ENCODE measurements at places on chromosomes 7 and 10.

DNA sequence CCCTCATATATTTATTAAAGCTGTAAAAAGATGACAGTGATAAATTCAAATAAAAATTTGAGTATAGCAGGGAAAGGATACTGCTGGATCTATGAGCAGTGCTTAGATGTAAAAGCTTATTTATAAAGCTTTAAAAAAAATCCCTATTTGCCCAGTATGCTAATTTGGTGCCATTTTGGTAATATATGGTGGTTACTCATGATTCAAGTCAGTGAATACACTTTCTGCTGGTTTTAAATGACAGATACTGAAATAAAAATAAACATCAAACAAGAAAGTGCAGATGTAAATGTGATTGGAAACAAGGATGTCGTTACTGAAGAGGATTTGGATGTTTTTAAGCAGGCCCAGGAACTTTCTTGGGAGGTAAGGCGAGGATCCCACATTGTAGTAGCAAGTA lies 134.4 kb upstream of the SAMD8 start:
- no peak for DNase-seq

- no peak for DNase-seq
Measured at GRCh38 chr10:43998021-43998809, 349.5 kb upstream of the ZNF32 start.

GRCh38 chr10:126935263-126935946 lies 30.2 kb downstream of the DOCK1 start:
- DNase-seq = no peak

GRCh38 chr7:151700586-151701165 lies 176.2 kb downstream of the PRKAG2 start:
- no peak for DNase-seq

DNA sequence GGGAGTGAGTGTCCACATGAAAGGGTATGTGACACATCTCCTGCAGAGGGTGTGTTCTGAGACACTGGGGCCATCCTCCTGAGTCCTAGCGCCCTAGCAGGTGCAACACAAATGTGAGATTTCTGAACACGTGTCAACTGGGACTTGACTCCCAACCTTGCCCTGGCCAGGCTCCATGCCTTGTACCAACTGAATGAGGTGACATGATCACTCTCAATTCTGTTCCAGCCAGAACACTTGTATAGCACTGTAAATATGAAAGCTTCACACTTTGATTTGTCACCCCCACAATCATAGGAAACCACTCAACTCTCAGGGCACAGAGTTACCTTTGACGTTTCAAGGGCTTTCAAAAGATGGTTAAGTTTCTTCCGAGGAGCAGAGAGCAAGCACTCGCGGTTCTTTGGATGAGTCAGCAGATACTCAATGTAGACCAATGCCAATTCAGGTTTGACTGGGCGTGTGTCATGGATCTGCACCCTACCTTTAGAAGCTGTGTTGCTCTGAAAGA lies 48.6 kb downstream of the NCAPG2 start:
- DNase-seq = no peak

GRCh38 chr7:27617651-27618381 lies 44.9 kb downstream of the HIBADH start:
- no peak for DNase-seq

- no peak for DNase-seq
Measured at GRCh38 chr7:138245216-138245615, 169.0 kb downstream of the AKR1D1 start.

DNA sequence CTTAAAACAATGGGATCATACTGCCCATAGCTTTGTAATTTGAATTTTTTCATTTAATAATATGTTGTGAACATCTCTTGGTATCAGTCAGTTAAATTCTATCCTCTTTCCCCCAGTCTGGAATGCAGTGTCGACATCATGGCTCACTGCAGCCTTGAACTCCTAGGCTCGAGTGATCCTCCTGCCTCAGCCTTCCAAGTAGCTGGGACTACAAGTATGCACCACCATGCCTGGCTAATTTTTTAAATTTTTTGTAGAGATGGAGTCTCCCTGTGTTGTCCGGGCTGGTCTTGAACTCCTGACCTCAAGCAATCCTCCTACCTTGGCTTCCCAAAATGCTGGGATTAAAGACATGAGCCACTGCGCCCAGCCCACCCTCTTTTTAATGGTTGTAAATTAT lies 34.6 kb downstream of the MPLKIP start:
- no peak for DNase-seq

- no peak for DNase-seq
Measured at GRCh38 chr10:59885430-59886134, 20.8 kb downstream of the CCDC6 start.

DNA sequence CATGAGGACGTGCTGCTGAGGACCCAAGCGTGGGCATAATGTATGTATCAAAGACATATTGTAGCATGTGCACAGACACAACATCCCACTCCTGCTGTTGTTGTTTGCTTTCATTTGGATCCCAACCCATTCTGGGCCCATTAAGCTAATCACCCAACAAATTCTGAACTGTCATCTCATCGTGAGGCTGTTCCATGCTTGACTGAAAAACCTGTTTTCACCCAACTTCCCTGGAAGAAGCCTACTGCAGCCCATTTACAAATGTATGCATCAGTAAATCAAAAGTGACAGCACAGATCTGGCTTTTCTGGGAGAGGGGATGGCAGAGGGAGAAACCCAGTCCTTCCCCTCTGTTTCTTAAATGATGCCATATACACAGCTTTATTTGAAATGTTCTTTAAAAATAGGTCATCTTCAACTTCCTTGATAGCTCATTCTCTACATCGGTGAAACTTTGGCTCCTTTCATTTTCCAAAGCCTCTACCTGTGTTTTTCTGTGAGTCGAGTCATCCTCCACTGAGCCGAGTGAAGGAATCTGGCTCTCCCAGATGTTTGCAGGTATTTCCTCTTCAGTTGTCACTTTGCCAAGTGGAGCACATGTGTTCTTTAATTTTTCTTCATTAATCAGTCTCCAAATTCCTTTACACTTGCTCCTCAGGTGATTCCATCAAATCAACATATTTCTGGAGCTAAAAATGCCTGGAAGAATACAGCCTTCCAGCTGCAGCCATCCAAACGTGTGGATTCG lies 151.8 kb downstream of the CHN2 start:
- no peak for DNase-seq

DNA sequence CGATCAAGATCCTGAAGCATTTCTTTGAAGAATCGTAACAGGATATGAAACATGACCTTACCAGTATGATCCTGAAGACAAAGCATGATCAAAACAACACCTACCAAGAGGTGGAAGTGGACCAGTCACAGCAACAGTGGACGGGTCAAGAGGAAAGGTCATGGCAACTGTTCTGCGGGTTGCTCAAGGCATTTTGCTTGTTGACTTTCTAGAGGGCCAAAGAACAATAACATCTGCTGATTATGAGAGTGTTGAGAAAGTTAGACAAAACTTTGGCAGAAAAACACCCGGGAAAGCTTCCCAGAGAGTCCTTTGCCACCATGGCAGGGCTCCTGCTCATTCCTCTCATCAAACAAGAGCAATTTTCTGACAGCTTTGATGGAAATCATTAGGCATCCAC lies 65.6 kb upstream of the LRRC18 start:
- DNase-seq = no peak

DNA sequence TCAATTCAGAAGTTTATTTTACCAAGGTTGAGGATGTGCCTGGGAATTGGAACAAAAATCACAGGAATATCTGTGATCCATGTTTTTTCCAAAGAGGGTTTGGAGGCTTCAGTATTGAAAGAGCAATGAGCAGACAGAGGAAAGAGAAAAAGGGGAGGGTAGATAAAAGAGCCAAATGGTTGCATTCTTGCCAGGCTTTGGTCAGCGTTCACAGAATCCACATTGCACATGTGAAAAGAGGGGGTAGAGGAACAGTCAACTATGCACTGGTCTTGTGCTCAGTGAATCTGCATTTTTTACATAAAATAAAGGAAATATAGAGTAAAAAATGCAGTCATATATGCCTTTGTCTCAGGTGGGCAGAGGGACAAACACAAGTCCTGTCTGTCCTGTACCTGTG lies 20.6 kb upstream of the ERCC6 start:
- no peak for DNase-seq

- no peak for DNase-seq
Measured at GRCh38 chr10:51897560-51897959, 198.2 kb upstream of the CSTF2T start.

GRCh38 chr7:83065714-83066113 lies 97.0 kb downstream of the PCLO start:
- no peak for DNase-seq

GRCh38 chr10:91460681-91461080 lies 50.5 kb downstream of the HECTD2 start:
- DNase-seq = no peak

DNA sequence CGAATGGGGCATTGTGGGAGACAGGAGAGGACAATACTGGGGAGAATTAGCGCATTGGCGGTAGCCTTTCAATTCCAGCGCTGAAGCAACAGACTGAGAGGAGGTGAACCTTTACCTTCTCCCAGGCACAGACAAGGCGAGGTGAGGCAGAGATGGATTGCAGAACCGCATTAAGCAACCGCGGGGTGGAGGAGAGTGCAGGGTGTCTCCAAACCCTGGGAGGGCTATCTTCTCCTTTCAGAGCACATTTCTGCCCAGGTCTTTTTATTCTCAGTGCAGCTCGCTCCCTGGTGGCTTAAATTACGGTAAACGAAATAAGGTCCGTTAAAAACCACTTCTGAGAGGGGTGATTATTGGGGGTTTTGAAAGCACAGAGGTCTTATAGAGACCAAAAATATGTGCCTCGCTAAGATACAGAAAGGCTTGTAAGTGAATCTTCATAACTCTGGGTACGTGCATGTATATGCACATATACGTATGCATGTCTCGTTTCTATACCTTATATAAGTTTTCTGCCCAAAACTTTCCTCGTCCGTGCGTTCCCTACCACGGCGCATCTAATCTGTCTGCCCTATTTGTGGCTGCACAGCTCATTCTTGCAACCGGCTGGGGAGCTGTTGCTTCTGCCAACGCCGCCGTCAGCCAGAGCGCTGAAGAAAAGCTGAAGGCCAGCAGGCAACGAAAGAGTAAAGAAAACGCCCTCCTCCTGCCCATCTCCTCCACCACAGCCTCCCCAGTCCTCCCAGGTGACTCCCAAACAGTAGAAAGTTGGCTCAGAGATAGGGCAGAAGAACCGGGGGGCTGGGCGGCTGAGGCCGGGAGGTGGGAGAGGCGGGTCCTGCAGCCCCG lies 895 bp upstream of the ZNF804B start:
- no peak for DNase-seq

DNA sequence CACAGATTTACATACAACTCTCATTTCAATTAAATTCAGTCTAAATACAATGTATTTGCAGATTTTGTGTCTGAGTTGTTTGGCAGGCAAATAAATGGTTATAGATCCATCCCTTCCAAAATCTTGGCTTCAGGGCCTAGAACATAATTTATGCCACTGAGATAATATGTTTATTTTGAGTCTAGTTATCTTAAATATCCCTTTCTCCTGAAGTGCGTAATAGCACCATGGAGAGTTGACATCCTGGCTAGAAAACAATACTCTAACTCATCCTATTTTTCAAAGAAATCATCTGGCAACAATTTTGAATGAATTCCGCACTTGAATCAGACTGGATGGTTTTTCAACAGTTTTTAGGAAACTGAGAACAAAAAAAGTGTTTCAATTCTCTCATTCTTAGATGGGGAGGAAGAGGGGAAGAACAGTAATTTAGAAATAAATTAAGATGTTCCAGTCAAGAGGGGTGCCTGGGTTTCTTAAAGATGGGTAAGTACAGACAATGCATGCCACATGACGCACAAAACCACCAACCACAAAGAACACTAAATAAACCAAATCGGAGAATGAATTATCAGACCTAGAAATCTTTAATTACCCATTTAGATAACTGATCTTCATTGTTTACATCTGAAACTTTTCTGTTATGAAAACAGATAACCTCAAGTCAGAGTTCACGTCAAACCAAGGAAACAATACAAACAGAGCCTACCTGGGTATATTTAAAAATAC lies 228.7 kb upstream of the PTN start:
- DNase-seq = no peak

- no peak for DNase-seq
Measured at GRCh38 chr7:56115852-56116538, at the start of gene NUPR2. TSS of gene NUPR2 (minus strand) at chr7:56116417. CDS start at chr7:56116314, 103 bp downstream.

DNA sequence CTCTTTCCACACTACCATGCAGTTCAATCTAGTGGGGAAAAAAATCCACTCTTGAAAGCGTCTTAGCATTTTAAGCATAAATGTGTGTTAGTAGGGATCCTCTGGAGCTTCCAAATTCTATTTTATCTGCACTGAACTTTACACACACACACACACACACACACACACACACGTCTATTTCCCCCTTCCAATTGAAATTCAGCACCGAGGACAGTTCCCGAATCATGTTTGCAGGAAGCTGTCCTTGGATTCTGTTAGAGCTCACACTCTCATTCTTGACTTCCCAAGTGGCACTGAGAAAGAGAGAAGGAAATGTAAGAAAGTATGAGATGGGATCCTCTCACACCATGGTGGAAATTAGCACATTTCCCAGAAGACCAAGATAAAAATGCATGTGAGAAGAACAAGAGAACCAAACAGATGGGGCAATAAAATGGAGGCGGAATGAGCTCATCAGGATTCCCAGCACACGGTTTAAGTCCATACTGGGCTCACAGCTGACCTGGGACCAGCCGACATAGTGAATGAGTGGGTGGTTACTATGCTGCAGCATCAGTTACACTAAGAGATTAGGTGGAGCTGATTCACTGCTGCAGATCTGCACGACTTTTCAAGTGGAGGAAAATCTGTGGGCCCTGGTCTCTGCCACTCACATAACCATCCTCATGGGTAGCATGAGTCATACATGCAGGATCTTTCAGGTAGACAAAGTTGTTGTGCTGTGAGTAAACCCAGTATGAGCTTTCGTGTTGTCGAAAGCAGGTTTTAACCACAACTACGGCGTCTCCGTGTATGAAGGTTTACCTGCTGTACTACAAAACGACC lies 3.3 kb upstream of the NPTX2 start:
- DNase-seq = no peak

DNA sequence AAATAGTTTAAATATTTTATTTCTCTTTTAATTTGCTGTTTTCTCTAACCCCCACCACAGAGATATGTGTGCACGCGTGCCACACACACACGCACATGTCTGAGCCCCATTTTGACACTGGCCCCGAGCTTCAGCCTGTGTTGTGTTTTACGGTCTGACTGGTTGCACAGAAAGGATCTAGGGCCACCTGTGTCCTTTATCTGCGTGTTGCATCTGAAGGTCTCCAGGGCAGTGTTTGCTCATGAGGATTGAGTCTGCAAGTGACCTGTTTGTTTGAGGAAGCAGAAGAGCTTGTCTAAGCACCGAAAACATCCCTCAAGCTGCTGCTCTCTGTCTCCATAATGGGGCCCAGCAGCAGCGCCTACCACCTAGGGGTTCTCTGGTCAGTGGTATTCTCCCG lies 266.4 kb upstream of the LYZL1 start:
- DNase-seq = no peak

- no peak for DNase-seq
Measured at GRCh38 chr10:71396711-71397295, at the start of gene CDH23. TSS of gene CDH23 (plus strand) at chr10:71396920. CDS start at chr10:71439832, 42,912 bp downstream.

GRCh38 chr10:5813091-5813340 lies 218 bp downstream of the GDI2 start:
- no peak for DNase-seq

GRCh38 chr7:135910393-135911036 lies 66.6 kb downstream of the MTPN start:
- no peak for DNase-seq

All from activated CD8-positive, alpha-beta memory T cell treated with anti-CD3 and anti-CD28 coated beads for 1 hour (primary cell).